Epithelial cell of umbilical artery (primary cell): ENCODE measurements at places on chromosomes 7 and 10. TPM values are rescaled to one million over a fixed set of nuclear protein-coding genes. Genes with fewer than 3 reads are reported as not detected.

CTTNBP2 gene
- 0.32 and 0.61 TPM in 2 replicates for total RNA-seq

DENND11 gene
- 55.6 and 155 TPM in 2 replicates for total RNA-seq

CCT6A gene
- 322 and 375 TPM in 2 replicates for total RNA-seq

TMEM209 gene
- 6.2 and 10.2 TPM in 2 replicates for total RNA-seq

LRRD1 gene
- under 0.01 TPM in 1 of 2 replicates, not detected in the other for total RNA-seq

STN1 gene
- 34.8 and 35.4 TPM in 2 replicates for total RNA-seq
